ENCODE measurements at places on chromosomes 11 and 22. TPM values are rescaled to one million over a fixed set of nuclear protein-coding genes. Genes with fewer than 3 reads are reported as not detected.

Gene CDKN1C
- 42.0 TPM for total RNA-seq

Gene GGT1
- total RNA-seq = 1.2 TPM

Gene E2F8
- 5.8 TPM for total RNA-seq

Gene TAF10
- 89.4 TPM for total RNA-seq

Gene HPX
- not detected for total RNA-seq

Gene GALNT18
- total RNA-seq = 25.3 TPM

Gene CSKMT
- total RNA-seq = 3.1 TPM

Gene SCGB1D2
- total RNA-seq = 4.0 TPM

DNA sequence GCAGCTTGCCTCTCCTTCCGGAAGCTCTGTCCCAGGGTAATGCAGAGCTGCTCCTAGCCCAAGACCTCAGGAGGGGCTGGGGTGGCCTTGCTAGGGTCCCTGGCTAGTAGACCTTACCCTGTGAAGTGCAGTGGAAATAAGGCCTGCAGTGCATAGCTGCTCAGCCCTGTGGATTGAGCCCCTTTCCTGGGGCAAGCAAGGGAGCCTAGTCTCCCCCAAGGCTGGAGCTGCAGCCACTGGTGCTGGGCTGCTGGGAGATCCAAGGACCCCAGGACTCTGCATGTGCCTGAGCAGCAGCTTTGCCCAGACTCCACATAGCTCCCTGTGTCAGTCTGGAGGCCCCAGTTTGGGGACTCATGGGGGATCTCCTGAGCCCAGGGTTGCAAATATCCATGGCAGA lies 57.9 kb downstream of the FANCF start:
- DNase-seq = no peak

- DNase-seq = no peak
Measured at GRCh38 chr11:26858098-26858497, 135.8 kb upstream of the FIBIN start.

GRCh38 chr11:86180423-86180822 lies 64.1 kb upstream of the EED start:
- DNase-seq = no peak

DNA sequence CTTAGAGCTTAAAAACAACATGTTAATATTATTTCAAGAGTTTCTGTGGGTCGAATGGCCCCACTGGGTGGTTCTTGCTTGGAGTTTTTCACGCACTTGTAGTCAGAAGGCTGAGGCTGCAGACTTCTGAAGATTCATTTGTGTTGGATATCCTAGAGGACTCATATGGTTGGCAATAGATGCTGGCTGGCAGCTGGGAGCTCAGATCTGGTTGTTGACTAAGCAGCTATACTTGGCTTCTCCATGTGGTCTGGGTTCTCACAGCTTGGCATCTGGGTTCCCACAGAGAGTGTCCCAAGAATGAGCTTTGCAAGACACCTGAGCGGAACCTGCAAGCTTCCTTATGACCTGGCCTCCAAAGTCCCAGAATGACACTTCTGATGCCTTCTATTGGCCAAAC lies 163.9 kb upstream of the ZC3H12C start:
- DNase-seq = no peak

GRCh38 chr11:14082338-14082737 lies 119.8 kb downstream of the SPON1 start:
- DNase-seq = no peak

DNA sequence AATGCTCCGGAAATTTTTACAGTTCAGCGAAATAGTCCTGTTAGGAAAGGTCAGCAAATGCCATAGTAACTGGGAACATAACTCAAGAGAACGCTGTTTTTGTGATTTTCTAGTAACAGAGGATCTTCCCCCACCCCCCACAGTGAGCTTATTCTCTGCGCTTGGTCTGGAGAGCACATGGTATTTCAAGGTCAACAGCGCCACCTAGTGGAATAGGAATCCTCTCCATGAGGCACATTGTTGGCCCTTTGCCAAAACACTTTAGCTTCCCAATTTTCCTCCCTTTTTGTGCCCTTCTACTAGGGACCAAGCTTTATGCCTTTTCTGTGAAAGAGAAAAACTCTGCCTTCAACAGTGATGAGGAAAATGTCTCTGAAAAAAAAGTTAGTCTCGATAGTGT lies 13.2 kb upstream of the OR4C12 start:
- no peak for DNase-seq

GRCh38 chr11:134535029-134536025 lies 123.3 kb upstream of the B3GAT1 start:
- no peak for DNase-seq

DNA sequence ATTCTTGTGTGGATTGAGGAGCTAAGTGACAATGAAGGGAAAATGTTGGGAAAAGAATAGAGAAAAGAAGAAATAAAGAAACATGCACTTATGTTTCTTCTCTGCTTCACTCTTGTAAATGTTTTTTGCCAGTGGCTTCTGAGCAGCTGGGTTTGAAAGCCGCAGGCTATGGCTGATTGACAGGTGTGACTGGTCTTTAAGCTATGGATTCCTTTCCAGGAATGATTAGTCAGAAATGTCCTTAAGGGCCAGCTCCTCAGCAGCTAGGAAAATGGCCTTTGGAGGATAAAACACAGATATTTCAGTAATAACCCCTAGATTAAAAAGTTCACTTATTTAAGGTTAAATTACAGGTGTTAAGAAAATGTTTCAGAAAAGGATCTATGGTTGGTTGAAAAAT lies 6.5 kb upstream of the USP28 start:
- no peak for DNase-seq

DNA sequence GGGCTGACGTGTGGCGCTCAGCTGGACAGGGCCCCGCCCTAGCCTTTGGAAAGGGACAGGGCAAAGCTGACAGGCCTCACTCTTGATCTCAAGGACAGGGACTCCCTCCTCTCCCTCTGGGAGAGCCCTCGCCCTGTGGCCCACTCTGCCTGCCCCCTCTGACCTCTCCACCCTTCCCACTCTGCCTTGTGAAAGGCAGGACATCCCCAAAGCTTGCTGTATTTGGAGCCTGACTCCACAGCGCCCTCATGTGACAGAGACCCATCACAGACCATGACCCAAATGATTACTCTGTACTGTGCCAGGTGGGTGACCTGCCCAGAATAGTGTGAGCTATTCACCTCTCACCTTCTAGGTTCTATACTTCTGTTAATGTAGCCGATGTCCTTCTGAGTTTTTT lies 18.8 kb downstream of the P2RY2 start:
- DNase-seq = peak; percentile 68
